SK-N-SH (cell line): ENCODE measurements at places on chromosomes 4 and X. TPM values are rescaled to one million over a fixed set of nuclear protein-coding genes. Genes with fewer than 3 reads are reported as not detected.

- H3K27me3 ChIP-seq, result no peaks in the 10 kb centered on the region
- no peak overlapping the region for H3K27ac ChIP-seq
- peaks cover 59% of the 10 kb centered on the region for H3K36me3 ChIP-seq
- no peaks in the 10 kb centered on the region for H3K4me1 ChIP-seq
- no peak overlapping the region for H3K4me3 ChIP-seq
Observed at GRCh38 chrX:73987166-73987565, 316.8 kb upstream of the ZCCHC13 start.

GRCh38 chr4:173518425-173519102 lies 11.5 kb downstream of the HAND2 start:
- H3K36me3 ChIP-seq, result no peaks in the 10 kb centered on the region
- H3K4me1 ChIP-seq, result peaks cover 40% of the 10 kb centered on the region
- peak; percentile 64 for DNase-seq
- H3K27ac ChIP-seq, result peak overlapping the region; percentile 99
- H3K27me3 ChIP-seq, result no peaks in the 10 kb centered on the region

GRCh38 chrX:13090027-13090338 lies 45.6 kb upstream of the FAM9C start:
- H3K4me3 ChIP-seq, result no peak overlapping the region
- H3K27me3 ChIP-seq, result no peaks in the 10 kb centered on the region
- H3K27ac ChIP-seq, result peak overlapping the region; percentile 39; the same call in 1 of the 2 replicates
- H3K36me3 ChIP-seq, result no peaks in the 10 kb centered on the region

DNA sequence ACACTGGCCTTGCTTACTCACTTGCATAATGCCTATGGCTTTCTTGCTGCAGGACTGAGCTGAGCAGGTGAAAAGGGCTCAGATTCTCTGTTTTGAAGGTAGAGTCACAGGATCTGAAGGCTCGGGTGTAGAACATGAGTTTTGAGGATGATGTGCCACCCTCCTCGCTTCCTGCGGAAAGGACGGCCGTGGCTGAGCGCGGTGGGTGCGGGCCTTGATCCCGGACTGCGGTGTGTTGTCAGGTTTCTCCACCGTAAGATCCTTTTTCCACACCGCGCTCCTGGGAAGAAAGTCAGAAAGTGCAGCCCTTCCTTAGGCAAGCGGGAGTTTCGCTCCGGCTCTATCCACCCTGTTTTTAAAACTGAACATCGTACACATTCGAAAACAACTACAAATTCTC lies 36.2 kb downstream of the ZFP42 start:
- H3K27ac ChIP-seq, result no peak overlapping the region
- H3K4me3 ChIP-seq, result no peak overlapping the region
- H3K27me3 ChIP-seq, result no peaks in the 10 kb centered on the region; the same call in 1 of the 2 replicates
- no peak for DNase-seq
- no peaks in the 10 kb centered on the region for H3K4me1 ChIP-seq
- no peaks in the 10 kb centered on the region for H3K36me3 ChIP-seq

GRCh38 chr4:140027101-140027500 lies 126.9 kb downstream of the MAML3 start:
- no peak overlapping the region for H3K27ac ChIP-seq
- no peaks in the 10 kb centered on the region for H3K36me3 ChIP-seq
- no peak overlapping the region for H3K4me3 ChIP-seq
- H3K4me1 ChIP-seq, result peaks cover 49% of the 10 kb centered on the region
- no peaks in the 10 kb centered on the region for H3K27me3 ChIP-seq

The FGF5 gene
- 17.7 and 22.8 TPM in 2 replicates for polyA plus RNA-seq

DNA sequence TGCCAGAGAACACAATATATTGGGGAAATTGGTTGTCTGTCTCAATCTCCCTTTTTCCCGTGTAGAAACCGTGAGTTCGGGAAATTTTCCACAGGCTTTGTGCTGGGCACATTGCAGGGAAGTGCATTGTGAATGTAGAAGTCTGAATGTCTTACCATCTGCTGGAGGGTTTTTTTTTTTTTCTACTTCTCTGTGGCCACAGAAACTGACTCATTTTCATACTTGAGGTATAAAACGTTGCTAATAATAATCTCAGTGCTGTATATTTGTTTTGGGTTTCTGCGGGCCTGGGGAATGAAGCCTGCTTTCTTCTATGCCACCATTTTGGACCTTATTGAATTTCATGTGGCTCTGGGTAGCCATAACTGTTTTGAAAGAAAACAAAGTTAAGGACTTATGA lies 1001.2 kb downstream of the STIM2 start:
- H3K27me3 ChIP-seq, result no peaks in the 10 kb centered on the region; the same call in 1 of the 2 replicates
- no peak overlapping the region for H3K27ac ChIP-seq
- H3K4me3 ChIP-seq, result no peak overlapping the region

The PFKFB1 gene
- polyA plus RNA-seq, result 0.12 and 0.15 TPM in 2 replicates

The IL1RAPL1 gene
- polyA plus RNA-seq, result 2.8 and 4.5 TPM in 2 replicates

The GLRA3 gene
- polyA plus RNA-seq, result not detected in 2 replicates

The OCRL gene
- 18.6 and 23.3 TPM in 2 replicates for polyA plus RNA-seq

The C4orf51 gene
- polyA plus RNA-seq, result not detected in 2 replicates

GRCh38 chr4:73452953-73453700 lies 17.1 kb downstream of the AFP start:
- no peak overlapping the region for H3K4me3 ChIP-seq
- no peaks in the 10 kb centered on the region; the same call in 1 of the 2 replicates for H3K4me1 ChIP-seq
- H3K27me3 ChIP-seq, result no peaks in the 10 kb centered on the region; the same call in 1 of the 2 replicates

The CRLF2 gene
- not detected in 2 replicates for polyA plus RNA-seq

- H3K27me3 ChIP-seq, result no peaks in the 10 kb centered on the region
- H3K36me3 ChIP-seq, result no peaks in the 10 kb centered on the region
- H3K27ac ChIP-seq, result no peak overlapping the region
- H3K4me1 ChIP-seq, result 0 out of 2 replicates have a peak, but pooled peaks cover 8% of the 10 kb centered on the region
Observed at GRCh38 chr4:24927049-24927448, 14.2 kb upstream of the CCDC149 start.

DNA sequence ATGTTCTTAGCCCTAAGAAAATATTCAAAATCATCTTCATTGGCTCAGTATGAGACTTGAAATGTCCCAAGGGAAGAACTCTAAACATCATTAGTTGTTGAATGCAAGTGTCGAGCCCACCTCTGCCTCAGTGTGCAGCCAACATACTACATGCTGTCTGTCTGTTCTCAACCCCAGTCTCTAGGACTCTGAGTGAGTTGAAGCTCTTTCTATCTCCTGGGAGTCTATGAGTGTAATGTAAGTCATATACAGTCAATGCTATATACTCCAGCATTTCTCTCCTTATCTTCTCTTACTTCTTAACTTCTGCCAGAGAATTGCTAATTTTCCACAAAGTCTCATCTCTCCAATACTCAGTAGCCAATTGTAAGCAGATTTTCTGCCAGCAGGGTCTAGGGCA lies 61.3 kb downstream of the SPATA18 start:
- no peaks in the 10 kb centered on the region for H3K4me1 ChIP-seq
- H3K36me3 ChIP-seq, result no peaks in the 10 kb centered on the region
- no peak overlapping the region for H3K4me3 ChIP-seq
- H3K27me3 ChIP-seq, result no peaks in the 10 kb centered on the region
- H3K27ac ChIP-seq, result no peak overlapping the region

The ABCD1 gene
- 7.2 and 7.9 TPM in 2 replicates for polyA plus RNA-seq
